ENCODE measurements at places on chromosomes 13 and 19.
A peak's percentile ranks its signal among the peaks of the same experiment; 100 is the strongest.

- DNase-seq, result no peak
Observed at GRCh38 chr19:15453091-15453578, 3.4 kb upstream of the WIZ start.

DNA sequence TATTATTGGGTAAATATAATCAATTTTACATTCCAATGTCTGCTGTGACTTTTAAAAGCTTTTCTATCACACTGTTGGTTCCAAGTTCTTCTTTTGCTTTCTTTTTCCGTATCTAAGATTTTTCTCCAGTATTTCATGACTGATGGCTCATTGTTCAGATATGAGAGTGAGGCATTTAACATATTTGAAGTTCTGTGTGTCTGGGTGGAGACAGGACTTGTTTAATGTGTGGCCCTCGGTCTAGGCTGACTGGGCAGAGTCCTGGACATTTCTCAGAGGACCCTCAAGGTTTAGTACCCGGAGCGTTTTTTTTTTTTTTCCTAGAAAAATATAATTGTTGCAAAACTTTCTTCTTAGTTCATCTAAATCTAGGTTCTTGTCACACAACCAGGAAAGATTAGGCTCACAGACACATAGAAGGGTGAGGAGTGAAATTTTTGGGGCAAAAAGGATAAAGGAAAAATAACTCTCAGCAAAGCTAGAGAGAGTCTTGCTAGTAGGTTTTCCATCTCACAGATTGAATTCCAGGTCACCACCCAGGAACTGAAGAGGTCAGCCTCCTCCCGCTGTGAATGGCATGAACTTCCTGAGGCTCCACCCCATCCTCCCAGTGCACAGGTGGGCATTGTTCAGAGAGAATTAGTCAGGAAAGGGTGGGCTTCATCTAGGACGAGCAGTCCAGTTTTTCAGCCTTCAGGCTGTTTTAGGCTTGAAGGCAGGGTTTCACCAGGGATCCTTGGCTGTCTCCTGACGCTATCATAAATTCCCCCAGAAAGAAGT, 1002.4 kb upstream of the PCDH9 start:
- no peak for DNase-seq

DNA sequence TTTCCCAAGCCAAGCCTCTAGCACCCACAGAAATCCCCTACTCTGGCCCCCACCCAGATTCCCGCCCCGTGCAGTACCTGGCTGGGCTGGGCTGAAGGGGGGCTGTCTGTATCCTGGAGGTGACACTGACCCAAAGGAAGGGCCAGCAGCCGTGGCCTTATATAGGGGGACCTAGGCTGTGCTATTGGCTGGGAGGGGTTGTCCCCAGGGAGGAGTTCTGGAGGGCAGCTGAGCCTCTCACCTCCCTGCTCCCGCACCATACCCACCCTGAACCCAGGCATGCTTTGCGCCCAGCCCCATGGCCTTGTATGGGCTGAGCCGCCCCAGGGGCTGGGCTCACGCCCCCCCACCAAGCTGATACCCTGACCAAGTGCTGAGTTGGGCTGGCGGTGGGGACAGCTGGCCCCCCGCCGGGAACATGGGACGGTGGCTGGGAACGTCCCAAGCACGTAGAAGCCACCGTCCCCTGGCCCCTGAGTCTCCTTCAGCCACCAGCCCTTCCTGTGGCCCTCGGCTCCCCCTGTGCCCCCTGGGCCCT, at the start of gene CKM:
TSS of gene CKM (minus strand) at position 132 of the 538 bp plus-strand sequence. CDS start 3,162 bp downstream, outside the sequence.
- DNase-seq, result no peak

GRCh38 chr19:14063105-14063504, 1.2 kb upstream of the PALM3 start:
- no peak for DNase-seq

- no peak for DNase-seq
Observed at GRCh38 chr19:8468761-8469373, 24.1 kb downstream of the HNRNPM start.

GRCh38 chr19:19113040-19113626, 25.1 kb downstream of the TMEM161A start:
- DNase-seq, result no peak

- DNase-seq, result peak; percentile 73
Observed at GRCh38 chr19:6801485-6802086, 29.1 kb downstream of the VAV1 start.

- DNase-seq, result no peak
Observed at GRCh38 chr19:39133431-39134270, 8.1 kb downstream of the PAK4 start.

DNA sequence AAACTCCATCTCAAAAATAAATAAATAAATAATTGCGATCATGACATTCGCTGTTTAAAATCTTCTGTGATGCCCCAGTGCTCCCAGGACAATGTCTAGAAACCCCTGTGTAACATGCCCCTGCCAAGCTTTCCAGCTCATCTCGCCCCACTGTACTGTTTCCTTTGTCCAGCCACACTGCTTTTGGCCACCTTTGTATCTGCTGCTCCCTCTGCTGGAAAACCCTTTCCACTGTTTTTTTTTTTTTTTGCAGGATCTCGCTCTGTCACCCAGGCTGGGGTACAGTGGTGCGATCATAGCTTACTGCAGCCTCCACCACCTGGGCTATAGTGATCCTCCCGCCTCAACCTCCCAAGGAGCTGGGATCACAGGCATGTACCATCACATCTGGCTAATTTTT, 7.5 kb downstream of the PLAUR start:
- no peak for DNase-seq

- no peak for DNase-seq
Observed at GRCh38 chr19:38004521-38005223, 97.7 kb downstream of the SIPA1L3 start.

- DNase-seq, result no peak
Observed at GRCh38 chr19:32197896-32198882, 147.2 kb upstream of the ZNF507 start.

GRCh38 chr19:47353307-47353712, 4.2 kb downstream of the DHX34 start:
- no peak for DNase-seq

GRCh38 chr13:76892488-76892887, 6.3 kb upstream of the KCTD12 start:
- DNase-seq, result no peak

- no peak for DNase-seq
Observed at GRCh38 chr13:20400774-20401173, 124.9 kb downstream of the CRYL1 start.

GRCh38 chr19:46992699-46993535, 26.7 kb upstream of the NPAS1 start:
- no peak for DNase-seq

- no peak for DNase-seq
Observed at GRCh38 chr13:45336025-45336800, 4.8 kb downstream of the TPT1 start.

DNA sequence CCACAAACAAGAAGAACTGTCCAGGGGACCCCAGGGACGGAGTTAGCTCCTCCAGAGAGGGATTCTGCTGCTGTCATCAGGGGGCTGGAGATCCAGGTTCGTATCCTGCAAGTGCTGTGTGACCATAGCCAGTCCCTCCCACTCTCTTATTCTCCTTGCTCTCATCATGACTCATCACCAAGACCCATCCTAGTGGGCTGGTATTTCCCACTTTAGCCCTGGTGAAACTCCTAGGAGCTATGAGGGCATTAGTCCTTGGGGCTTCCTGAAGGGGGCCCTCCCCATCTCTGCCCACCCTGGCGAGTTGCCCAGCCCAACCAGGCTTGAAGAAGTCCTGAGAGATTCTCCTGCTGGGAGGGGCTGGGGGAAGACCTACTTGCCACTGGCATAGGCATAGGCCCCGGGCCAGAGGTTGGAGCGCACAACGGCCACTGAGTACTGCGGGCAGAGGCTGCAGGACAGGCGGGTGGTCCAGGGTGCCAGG, 7.5 kb upstream of the DMWD start:
- no peak for DNase-seq

GRCh38 chr19:30070968-30071632, 129.1 kb downstream of the URI1 start:
- no peak for DNase-seq

- peak; percentile 60 for DNase-seq
Observed at GRCh38 chr19:18203408-18203862, 407 bp downstream of the RAB3A start.

- peak; percentile 14 for DNase-seq
Observed at GRCh38 chr13:99980824-99981734, 505 bp upstream of the ZIC2 start.

GRCh38 chr19:42097461-42097860, 21.5 kb downstream of the ZNF574 start:
- DNase-seq, result no peak

DNA sequence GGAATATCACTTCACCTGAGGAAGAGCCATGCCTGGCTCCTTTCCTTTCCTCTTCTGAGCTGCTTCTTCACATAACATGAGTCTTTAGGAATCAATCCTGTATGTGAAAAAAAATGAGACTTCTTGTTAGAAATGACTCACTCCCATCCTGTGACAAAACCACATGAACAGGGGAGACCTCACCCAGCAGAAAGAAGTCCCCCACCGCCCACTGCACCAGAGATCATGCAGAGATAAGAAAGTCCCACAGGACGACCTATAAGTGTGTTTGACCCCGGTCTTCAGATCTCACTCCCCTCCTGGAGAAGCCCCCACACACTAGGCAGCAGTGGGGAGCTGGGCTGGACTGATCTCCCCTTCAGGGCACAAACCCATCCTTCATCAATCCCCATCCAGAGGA, 7.8 kb downstream of the ZNF600 start:
- DNase-seq, result no peak

- DNase-seq, result no peak
Observed at GRCh38 chr13:40814803-40815202, 25.4 kb downstream of the SLC25A15 start.

DNA sequence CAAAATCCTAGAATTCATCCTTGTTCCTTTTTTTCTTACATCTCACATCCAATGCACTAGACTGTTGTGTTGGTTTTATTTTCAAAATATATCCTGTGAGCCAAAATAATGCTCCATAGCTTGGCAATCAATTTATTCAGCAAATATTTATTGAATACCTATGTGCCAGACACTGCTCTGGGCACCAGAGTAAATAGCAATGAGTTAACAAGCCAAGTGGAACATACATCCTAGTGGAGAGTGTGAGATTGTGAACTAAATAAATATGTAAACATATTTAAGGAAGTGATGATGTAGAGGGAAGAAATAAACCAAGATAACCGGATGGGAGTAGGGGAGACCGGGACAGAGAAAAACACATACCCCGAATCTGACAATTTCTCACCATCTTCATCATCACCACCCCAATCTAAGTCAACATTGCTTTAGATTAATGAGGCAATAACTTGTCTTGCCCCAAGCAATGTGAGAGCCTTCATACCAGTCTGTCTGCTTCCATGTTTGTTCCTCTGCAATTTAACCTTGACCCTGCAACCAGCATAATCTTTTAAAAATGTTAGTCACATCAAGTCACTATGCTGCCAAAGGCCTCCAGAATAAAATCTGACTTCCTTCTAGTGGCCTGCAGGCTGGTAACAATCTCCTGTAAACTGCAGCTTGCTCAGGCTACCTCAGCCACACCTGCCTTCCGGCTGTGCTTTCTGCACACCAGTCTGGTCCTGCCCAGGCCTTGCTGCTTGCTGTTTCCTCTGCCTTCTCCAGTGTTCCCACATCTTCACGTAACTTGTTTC, 199.2 kb downstream of the DLEU7 start:
- no peak for DNase-seq

DNA sequence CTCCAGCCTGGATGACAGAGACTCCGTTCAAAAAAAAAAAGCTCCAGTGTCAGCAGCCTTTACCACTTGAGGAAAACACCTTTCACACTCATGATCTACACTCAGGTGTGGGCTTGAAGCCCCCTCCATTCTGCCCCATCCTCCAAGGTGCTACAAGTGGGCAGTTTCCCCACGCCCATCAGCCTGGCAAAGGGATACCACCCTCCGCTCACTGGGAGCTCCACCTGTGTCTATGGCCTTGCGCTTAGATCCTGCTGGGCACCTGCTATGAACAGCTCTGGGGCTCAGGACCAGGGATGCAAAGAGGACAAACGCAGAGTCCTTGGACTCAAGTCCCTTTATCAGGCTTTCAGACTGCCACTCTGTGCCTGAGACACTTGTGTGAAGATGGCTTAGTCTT, 127.8 kb downstream of the CRYL1 start:
- no peak for DNase-seq

DNA sequence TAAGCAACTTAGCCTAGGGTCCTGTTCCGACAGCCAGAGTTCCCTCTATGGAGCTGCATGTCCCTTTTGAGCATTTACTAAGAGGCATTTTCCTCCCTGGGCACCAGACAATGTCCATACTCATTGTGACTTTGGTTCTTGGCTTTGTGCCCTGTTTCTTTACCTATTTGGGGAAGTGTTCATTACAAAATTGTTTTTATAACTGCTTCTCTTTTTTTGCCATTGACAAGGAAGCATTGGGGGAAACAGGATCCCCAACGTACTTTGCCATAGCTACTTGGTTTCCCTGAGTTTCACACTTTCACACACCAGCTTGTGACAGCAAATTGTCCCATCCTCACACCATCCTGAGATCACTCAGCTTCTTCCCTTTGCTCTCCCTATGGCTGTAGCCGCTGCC, 81.1 kb upstream of the SIAH3 start:
- DNase-seq, result no peak

DNA sequence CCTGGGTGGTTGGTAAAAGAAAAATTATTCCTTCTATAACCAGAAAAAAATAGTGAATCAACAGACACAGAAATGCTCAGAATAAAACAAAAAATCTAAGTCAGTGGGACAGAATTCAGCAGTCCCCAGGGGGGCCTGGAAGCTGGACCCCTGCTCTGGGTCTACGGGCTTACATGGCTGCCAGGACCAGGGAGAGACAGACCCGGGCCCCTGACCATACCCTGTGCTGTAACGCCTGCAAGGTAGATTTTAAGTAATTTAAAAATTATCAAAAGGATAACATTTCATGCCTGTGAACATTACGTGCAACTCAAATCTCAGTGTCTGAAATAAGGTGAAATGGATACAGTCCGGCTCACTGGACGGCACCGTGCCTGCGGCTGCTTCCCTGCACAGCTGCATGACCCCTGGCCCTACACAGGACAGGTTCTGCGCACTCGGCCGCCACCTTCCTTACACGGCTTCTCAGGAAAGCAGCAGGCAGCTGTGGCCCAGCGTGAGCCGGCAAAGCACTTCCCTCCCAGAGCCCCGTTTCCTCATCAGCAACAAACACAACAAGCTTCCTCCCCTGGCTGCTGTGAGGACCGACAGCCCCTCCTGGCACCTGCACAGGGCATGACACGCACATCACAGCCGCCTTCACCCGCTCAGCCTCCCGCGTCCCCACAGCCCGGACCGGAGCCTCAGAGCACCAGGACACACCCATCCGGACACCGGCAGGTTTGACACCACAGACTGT, 22.2 kb downstream of the RASA3 start:
- DNase-seq, result no peak

DNA sequence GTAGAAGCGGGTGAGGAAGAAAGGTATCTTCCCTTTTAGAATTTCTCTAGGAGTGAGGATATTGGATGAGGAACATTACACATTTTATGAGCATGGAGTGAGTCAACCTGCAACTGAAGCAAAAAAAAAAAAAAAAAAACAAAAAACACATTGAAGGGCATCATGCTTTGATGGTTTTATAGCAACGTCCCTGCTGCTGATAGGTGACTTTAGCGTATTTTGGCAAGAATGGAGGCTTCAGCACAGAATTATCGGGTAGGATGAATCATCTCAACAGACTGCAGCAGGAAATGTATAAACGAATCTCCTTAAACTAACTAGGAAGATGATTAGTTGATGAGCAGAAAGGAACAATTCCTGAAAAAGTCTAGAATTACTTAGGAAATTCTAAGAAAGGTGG, 1359.6 kb upstream of the ATXN8OS start:
- DNase-seq, result no peak

All from activated naive CD4-positive, alpha-beta T cell (primary cell).